Fibroblast of upper back skin (primary cell): ENCODE measurements at places on chromosomes 1 and 21.
A peak's percentile ranks its signal among the peaks of the same experiment; 100 is the strongest.

DNA sequence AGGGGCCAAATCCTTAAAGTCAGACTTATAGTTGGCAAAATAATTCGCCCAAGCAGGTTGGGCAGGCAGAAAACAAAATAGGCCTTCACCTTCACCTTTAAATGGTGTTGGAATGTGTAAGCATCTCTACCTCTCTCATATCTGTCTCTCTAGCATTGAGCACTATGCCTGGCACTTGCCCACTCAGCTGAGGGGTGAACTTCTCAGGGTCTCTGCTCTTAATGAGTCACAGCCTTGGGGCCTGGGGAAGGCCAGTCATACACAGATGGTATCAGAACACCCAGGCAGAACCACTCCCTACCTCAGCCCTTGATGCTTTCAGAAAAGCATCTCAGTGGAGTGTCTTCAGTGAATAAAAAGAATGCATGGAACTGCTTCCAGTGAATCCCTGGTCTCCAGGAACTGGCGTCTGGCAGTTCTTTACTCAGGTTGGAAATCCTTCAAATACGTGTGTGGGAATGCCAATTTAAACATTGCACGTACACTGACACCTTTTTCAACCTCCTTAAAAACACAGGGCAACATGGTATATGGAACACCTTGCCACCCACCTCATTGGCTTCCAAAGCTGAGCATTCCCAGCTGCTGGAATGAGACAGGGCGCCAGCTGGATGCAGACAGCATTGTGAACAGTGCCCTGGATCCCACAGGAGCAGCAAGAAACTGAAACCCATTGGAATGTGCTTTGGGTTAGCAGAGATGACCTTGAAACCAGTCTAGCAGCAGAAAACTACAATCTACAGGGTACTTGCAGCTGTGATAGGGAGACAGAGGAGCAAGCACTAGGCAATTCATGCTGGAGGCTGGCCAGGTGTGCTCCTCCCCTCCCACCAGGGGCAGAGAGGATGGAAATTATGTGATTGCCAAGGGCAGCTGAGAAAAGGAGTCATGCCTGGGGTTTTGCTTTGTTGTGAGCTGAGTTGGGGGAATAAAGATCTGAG lies 30.0 kb downstream of the ZNF697 start:
- peak; percentile 39 for DNase-seq

GRCh38 chr1:12320486-12320885 lies 90.7 kb downstream of the VPS13D start:
- no peak for DNase-seq

DNA sequence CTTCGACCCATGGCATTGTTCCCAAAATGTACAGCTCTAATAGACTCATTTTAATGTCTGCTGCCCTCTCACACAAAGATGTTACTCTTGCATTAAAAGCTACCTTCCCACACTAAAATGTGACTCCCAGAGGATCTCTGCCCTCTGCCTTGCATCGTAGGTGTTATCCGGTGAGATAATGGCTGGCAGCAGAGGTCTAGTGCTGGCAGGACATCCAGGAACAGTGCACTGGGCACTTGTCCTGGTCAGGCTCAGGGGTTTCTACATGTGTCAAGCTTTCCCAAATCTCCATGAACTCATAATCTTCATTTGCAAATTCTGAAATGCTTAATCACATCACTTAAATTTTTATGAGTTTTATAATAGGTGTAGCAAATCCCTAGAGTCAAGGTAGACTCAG lies 310.6 kb downstream of the LRRIQ3 start:
- no peak for DNase-seq

DNA sequence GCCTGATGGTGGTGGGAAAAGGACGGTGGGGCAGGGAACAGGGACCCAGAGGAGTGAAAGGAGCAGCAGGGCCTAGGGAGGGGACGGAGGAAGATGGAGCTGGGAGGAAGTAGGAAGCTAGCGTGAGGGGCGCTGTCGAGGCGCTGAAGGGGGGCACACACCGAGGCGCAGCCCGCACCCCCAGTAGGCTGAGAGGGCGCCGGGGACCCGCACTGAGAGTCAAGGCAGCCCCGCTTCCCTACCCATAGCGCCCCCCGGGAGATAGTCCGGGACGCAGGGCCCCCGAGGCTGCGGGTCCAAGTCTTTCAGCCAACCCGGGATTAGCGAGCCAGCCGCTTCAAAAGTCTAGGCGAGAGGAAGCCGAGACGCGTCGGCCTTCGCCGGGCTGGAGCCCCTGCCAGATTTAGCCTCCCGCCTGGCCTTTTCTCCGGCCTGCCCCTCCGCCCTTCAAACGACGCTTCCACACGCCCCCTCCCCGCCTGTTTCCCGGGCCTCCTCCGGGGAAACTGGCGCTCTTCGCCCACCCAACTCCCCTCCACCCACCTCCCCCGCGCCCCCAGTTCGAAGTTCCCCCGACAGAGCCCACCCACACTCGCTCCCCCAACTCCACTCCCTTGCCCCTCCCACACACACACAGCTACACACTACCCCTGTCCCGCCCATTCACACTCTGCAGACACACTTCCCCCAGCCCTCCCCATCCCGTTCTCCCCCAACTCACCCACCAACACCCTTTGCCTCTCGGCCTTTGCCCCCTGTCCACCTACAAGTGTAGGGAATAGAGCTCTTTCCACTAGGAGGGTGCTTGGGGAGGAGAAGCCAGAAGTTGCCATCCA lies 7.8 kb upstream of the PROX1 start:
- DNase-seq, result no peak

- no peak for DNase-seq
Measured at GRCh38 chr1:154726443-154726842, 118.5 kb upstream of the ADAR start.

- no peak for DNase-seq
Measured at GRCh38 chr1:207103892-207104373, at the start of gene C4BPA. C4BPA (plus strand) TSS chr1:207104233; CDS start chr1:207113026, 8,793 bp downstream.

- DNase-seq, result no peak
Measured at GRCh38 chr1:96588416-96588995, 133.1 kb upstream of the PTBP2 start.

DNA sequence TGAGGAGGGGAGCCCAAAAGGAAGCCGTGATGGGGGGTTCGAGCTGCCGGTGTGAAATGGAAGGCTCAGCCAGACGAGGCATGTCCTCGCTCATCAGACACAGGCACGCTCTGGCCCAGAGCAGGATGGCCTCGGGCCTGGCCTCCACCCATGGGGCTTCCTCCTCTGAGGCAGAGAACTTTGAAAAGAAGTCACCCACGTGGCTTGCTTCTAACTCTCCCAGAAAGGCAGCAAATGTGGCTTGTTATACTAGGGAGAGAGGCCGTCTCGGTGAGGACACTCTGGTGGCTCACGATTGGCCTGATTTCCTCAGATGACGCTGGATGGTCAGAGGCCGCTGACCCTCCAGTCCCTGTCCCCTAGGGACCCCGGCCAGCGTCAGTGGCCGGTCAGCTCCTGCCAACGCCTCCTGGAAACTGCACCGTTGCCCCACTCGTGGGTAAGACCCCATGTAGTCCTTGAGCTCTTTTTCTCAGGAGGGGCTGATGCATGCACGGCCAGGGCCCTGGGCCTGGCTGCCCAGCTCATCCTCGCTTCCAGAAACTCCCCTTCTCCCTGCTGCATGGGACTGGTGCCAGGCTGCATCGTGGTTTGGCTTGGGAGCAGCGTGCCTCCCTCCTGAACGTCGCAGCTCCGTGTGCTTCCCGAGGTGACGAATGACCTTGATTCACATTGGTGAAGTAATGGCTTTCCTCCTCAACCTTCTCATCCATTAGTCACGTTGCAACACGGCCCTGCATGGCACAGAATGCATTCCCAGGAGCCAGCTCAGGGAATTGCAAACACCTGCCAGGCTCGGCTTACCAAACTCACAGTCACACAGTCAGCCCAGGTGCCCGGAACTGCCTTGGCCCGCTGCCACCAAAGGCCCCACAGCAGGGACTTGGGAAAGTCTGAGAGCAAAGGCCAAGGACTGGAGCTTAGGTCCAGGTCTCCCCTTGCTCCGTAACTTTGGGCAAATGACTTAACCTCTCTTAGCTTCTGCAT lies 58.8 kb downstream of the TOMM20 start:
- peak; percentile 84 for DNase-seq

GRCh38 chr1:101843160-101843559 lies 153.6 kb downstream of the OLFM3 start:
- DNase-seq, result no peak

- DNase-seq, result peak; percentile 68
Measured at GRCh38 chr1:43267291-43267805, 2.4 kb upstream of the TMEM125 start.

DNA sequence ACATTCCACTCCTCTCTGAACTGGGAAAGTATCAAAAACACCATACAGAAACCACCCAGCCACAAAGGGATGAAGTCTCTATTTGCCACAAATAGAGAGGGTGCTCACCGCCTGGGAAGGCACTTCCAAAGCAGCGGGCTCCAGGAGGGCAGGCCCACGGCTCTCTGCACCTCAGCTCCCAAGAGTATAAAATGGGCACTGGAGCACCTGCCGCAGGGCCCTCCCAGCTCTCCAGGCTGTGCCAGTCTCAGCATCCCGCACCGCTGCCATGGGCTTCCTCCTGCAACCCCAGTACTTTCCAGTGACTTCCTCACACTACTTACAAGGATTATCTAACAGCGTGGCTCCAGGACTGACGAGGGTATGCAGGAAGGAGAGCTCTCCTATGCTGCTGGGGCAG lies 14.4 kb downstream of the C2CD2 start:
- DNase-seq, result no peak

DNA sequence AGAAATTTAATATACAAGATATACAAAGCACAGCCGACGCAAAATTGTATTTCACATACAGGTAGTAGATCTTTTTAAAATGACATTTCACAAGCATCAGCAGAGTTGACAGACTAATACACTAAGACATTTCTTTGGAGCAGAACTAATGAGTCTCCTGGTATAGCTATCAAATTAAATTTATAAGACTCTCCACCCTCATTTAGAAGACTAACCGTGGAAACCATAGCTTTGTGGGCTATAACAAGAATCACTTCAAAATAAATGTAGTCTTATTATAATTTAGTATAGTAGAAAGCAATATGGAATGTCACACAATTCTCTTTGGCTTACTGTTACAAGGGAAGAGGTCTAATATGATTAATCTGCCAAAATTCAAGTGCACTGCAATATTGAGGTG lies 204.9 kb downstream of the VAV3 start:
- no peak for DNase-seq

- peak; percentile 99 for DNase-seq
Measured at GRCh38 chr1:163168053-163168452, 34.7 kb downstream of the RGS5 start.

DNA sequence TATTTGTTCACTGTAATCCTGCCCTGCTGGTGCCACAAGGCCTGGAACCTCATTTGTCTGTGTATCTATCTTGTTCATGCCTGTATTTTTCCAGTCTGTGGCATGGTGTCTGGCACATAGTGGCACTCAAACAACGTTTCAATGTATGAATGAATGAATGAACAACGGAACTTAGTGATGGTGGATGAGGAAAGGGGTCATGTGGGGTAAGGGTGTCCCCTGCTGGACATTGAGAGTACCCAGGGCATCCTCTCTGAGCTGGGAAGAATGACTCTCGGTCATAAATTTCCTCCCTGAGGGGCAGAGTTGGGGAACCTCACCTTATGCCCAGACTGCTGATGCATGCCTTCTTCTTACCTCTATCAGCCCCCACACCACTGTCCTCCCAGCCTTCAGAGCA lies 18.9 kb upstream of the ZNF683 start:
- DNase-seq, result peak; percentile 61

- no peak for DNase-seq
Measured at GRCh38 chr1:110582378-110582777, 23.8 kb downstream of the KCNA2 start.
